Hepatic stellate cell (primary cell): ENCODE measurements at places on chromosomes 4 and X.

- DNase-seq: no peak
Observed at GRCh38 chrX:41067721-41068120, 17.5 kb upstream of the USP9X start.

DNA sequence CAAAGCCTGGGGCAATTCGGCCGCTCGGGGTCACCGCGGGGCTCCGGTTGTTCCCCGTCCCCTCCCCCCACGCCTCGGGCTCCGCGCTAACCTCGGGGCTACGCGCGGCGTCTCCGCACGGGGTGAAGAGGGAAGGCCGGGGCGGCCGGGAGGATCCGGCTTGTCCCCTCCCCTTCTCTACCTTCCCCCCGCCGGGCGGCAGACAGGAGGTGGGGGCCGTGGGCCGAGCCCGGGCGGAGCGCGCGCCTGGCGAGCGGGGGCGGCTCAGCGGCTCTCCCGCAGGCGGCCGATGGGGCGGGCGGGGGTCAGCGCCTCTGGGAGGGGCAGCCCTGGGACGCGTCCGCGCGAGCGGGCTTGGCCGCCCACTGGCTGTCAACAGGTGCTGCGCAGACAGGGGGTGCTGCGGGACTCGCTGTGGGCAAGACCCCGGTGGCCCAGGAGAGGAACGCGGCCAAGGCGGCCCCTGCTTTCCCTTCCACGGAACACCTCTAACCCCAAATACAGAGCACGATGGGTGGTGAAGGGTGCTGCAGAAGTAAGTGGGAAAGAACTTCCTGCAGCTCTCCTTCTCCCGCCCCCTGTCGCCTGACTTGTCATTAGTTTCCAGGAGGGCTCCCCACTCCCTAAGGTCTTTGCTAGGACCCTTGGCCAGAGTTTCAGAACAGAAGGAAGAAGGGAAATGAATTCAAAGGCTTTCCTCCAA, at the start of gene PDGFC:
Gene PDGFC (minus strand): TSS at position 124 of the 703 bp plus-strand sequence. CDS start 896 bp downstream, outside the sequence.
- DNase-seq: peak; percentile 69

DNA sequence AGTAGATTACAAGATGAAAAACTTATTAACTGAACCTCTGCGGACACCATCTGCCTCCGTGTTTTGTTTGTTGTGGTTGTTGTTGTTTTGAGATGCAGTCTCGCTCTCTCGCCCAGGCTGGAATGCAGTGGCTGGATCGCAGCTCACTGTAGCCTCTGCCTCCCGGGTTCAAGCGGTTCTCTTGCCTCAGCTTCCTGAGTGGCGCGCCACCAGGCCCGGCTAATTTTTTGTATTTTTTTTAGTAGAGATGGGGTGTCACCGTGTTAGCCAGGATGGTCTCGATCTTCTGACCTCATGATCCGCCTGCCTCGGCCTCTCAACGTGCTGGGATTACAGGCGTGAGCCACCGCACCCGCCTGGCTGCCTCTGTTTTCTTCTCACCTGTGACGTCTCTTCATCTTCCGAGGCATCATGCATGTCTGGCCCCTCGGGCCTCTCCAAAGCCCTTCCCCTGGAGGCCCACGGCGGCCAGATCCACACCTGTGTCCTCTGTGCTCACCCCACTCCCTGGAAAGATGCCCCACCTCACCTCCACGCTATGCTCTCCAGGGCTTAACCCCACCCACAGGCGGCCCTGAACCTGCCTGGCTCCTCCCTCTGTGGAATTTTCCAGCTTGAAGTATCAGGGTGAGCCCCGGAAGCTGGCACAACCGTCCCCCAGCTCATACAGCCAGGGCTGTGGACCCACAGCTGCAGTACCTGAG, 77.0 kb upstream of the MXD4 start:
- DNase-seq: no peak

- DNase-seq: no peak
Observed at GRCh38 chrX:85365370-85365995, 14.0 kb downstream of the POF1B start.

GRCh38 chr4:37690976-37691375, 4.8 kb upstream of the RELL1 start:
- DNase-seq: no peak

DNA sequence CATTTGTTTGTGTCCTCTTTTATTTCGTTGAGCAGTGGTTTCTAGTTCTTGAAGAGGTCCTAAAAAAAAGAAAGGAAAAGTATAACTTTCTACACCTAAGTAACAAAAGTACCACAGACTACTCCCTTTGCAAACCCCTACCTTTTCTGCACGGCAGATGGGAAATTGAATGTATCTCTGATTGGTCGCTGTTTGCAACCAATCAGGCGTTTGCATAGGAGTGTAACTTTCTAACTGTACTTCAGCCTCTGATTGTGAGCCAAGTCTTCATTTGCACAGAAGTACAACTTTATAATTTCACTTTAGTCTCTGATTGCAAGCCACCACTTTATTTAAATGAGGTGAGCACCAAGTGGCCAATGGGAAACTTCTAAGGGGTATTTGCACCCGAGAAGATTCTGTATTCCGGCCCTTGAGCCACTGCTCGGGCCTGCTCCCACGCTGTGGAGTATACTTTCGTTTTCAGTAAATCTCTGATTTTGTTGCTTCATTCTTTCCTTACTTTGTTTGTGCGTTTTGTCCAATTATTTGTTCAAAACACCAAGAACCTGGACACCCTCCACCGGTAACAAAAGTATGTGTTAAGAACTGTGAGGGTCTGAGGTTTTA, 40.3 kb upstream of the FHL1 start:
- DNase-seq: no peak

- DNase-seq: no peak
Observed at GRCh38 chr4:155570661-155571060, 96.0 kb upstream of the GUCY1A1 start.

GRCh38 chrX:70554081-70554480, 109.4 kb downstream of the DLG3 start:
- DNase-seq: peak; percentile 10

DNA sequence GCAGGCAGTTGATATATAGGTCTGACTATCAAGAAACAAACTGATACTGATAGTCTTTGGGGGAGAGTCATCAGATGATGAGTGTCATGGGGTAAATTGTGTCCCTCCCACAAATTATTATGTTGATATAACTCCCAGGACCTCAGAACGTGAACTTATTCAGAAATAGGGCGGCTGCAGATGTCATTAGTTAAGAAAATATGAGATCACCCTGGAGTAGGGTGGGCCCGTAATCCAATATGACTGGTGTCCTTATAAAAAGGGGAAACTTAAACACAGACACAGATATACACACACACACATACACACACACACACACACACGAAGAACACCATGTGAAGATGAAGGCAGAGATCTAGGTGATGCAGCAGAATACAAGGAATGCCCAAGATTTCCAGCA, 32.7 kb upstream of the ARHGEF9 start:
- DNase-seq: no peak

GRCh38 chr4:154164931-154165839, 326.4 kb downstream of the DCHS2 start:
- DNase-seq: no peak

DNA sequence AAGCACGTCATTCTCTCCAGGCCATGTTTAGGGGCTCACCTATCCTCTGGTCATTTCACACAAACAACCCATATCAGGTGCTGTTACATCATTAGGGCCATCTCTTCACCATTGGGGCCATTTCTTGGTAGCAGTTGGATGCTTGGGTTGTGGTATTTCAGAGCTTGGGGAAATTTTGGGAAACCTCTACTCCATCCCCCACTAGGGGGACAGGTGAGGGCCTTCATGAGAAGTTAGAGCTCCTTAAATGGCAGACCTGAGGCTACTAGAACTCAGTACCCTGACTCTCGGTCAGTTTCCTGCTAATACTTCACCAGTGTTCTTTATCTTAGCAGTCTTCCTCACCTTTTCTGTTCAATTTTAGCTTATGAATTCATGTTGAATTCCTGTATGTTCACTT, 50.2 kb downstream of the ZNF827 start:
- no peak for DNase-seq

DNA sequence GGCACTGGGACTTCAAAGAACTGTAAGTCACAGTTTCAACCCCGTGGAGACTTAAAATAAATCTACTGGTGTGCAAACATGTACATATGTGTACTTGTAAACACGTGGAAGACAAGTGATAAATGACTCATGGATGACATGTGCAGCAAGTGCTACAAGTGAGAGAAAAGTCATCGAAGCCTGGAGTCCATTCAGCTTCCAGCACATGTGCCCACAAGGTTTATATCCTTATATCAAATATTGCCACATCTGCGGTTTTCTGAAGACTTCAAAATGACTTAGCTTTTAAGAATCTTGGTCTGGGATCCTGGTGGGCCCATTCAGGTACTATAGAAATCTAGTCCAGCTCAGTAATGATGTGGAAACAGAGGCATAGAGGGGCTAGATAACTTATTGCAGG, 33.0 kb upstream of the TTC29 start:
- no peak for DNase-seq

DNA sequence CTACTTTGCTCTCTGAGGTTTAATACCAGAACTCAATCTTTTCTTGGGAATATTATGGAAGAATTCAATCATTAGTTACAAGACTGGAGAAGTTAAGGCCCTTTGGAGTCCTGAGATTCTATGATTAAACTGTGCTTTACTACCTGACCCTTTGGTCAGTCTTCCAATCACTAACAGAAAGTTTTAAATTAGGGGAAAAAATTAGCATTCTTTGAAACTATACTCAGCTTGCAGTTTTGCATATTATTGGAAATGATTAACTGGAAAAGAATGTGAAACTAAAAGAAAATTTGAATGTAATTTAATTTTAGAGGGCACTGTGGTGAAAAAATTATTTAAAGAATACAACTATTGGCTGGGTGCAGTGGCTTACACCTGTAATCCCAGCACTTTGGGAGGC, 18.7 kb upstream of the GPR34 start:
- DNase-seq: no peak

DNA sequence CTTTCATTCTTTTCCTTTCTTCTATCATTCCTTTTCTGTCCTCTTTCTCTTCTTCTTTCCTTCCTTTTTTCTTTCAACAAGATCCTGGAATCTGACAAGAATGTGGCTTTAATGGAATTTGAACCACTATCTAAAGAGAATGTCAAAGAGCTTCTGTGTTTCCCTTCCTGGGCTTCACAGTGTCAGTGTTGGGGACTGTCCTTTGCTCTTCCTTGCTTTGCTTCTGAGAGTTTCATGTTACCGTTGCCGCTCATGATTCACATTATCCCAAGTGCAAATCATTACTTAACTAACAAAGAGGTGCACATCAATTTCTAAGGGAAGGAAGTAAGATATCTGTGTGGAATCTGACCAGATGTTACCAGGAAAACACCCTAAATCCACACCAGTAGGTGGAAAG, 90.5 kb upstream of the DDIT4L start:
- no peak for DNase-seq

DNA sequence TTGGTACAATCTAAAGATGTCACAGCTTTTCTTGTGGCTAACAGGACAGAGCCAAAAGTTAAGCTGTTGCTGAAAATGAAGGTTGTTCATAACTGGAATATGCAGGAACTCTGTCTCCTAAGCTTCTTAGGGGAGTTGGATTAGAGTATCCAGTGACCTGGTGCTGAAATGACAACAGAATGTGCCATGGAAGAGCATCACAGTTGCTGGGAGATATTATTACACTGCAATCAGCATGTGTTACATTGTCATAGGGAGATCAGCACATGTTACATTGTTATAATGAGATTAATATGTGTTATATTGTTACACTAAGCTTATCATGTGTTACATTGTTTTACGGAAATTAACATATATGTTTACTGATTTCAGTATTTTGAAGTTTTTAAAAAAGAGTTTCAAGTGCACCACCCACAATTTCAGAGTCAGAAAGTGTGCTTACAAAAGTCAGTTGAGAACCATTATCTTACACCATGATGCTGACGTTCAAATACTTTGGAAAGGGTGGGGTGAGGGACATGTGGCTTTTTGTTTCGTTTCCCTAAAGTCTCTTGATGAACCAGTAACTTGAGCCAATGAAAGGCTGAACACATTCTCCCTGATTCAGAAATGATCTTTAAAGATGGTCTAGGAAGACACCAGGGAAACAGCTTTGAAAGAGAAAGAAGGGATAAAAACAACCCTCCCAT, 113.4 kb downstream of the DRD5 start:
- no peak for DNase-seq

DNA sequence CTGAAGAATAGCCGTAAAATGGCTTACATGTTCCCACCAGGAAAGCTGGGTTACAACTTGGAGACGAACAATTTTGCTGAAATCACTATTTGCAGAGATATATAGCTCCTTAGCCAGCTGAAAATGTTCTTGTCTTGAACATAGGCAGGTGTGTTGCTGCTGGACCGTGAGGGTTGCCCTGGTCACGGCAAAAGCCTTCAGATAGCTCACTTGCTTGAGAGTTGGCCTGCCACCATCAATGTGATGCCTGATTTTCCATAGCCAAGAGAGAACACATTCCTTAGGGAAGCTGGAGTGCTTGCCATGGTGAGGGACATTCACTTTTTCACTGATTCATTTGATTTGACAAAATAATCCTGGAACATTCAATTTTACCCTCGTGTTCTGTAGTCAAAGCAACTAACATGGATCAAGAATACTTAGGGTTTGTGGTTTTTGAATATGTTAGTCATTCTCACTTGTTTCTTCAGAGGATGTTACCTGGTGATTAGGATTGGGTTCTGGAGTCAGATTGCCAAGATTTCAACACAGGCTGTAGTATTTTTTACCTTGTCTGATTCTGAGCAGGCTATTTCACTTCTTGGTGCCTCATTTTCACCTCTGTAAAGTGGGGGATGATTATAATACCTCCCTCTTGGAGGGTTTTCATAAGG, 536.9 kb downstream of the RAPGEF2 start:
- DNase-seq: no peak

DNA sequence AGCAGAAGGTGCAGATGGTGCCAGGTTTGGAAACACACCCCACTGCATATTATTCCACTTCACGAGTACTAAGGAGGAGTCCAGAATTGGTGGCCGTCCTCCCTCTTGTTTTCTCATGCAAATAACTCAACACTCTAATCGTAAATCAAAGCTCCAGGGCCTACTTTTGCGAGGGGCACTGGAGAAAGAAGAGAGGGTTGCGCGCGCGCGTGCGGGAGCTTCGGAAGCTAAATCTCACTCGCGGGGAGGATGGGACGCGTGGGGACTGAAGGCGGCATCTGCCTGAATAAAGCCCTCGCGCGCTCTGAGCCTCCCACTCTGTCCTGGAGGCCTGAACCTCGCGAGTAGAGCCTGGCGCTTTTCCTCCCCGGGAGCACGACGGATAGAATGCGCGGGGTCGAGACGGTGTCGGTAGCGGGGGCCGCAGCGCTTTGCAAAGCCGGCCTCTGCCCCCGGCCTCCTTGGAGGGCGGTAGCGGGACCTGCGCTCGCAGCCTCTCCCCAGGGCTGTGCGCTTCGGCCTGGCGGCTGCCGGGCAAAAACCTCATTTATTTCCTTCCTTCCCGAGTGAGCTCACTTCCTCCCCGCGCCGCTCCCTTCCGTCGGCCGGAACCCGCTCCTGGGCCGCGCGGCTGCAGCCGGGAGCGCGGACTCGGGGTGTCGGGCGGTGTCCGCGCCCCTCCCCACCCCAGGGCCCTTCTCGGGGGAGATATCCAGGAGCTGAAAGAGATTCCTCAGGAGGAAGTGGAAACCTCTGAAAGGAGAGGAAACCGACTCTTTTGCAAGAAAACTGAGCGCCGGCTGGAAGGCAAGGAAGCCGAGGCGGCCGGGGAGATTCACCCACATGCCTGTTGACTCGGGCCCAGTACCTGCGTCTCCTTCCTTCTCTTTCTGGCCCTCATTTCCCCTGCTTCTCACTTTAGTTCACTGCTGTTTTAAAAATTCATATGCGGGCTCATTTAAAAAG, 20.7 kb downstream of the HAND2 start:
- DNase-seq: peak; percentile 79

GRCh38 chr4:106305435-106306055, 10.5 kb downstream of the TBCK start:
- DNase-seq: no peak

- DNase-seq: no peak
Observed at GRCh38 chrX:129750971-129751370, 12.2 kb downstream of the XPNPEP2 start.

GRCh38 chr4:181959121-181959520, 284.1 kb upstream of the TENM3 start:
- peak; percentile 27 for DNase-seq
